LNCaP clone FGC (cell line): ENCODE measurements at places on chromosomes 3 and 15.

DNA sequence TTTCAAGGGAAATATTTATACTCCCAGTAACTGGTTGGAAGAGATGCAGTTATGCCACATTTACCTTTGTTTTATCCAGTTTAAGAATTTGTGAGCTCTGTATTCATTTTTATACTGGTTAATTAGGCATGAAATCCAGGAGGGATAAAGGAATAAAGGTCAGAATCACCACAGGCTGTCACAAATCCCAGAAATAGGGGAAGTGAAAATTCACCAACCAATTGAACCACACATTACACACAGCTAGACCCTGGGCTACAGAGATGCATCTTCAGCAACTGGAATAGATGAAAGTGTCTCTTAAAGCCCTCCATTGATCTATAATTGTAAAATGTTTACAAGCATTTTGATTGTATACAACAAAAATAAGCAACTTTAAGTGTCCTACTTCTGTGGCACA, 18.5 kb downstream of the SERPINI1 start:
- DNase-seq = no peak

DNA sequence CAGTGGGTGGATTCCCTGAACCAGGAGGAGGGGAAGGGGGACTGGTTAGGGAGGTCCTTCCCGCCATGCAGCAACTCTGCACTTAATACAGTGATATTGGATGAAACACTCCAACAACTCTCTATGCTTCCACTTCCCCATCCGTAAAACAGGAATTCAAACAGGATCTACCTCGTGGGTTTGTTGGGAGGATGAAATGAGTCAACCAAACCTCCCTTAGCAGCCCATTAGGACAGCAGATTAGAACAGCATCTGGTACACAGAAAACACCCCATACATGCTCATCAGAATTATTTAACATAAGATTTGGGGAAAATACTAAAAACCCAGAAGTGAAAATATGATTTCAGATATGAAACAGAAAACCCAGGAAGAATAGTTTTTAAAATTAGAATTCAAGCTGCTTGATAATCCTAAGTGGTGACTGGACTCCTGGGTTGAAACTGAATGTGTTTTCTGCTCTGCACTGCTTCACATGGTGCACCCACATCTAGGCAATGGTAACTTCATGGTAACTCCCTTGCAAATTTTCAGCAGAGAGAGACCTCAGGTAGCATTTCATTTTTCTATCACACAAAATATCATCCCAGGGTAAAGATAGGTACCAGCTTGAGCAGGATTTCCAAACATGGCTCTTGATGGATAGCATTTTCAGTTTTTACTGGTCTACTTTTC, 326.8 kb upstream of the FRG2C start:
- no peak for DNase-seq

DNA sequence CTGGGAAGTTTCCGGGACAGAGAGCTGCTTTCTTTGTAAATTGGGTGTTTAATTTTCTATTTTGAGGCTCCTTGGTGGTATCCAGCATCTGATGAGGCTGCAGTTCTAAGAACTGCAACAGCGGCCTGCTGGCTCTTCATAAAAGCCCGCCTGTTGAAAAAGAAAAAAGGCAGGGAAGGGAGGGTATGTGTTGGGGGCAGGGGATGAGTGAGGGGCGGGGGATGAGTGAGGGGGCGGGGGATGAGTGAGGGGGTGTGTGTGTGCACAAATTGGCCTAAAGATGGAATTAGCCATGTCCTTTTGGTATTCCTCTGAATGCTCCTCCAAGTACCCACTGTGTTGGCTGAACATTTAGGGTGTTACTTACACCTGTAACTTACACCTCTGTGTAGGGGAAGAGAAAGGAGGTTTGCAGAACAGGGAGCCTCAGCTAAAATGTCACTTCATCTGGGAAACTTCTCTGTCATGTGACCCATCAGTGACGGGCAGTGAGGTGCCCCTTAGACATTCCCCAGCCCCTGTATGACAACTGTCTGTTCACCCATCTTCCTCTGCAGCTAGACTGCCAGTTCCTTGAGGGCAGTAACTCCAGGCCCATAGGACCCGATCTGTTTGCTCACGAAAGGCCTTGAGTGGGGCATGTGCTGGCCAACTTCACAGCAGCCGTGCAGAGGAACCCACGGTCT, 57.6 kb downstream of the LRIG1 start:
- DNase-seq = no peak

DNA sequence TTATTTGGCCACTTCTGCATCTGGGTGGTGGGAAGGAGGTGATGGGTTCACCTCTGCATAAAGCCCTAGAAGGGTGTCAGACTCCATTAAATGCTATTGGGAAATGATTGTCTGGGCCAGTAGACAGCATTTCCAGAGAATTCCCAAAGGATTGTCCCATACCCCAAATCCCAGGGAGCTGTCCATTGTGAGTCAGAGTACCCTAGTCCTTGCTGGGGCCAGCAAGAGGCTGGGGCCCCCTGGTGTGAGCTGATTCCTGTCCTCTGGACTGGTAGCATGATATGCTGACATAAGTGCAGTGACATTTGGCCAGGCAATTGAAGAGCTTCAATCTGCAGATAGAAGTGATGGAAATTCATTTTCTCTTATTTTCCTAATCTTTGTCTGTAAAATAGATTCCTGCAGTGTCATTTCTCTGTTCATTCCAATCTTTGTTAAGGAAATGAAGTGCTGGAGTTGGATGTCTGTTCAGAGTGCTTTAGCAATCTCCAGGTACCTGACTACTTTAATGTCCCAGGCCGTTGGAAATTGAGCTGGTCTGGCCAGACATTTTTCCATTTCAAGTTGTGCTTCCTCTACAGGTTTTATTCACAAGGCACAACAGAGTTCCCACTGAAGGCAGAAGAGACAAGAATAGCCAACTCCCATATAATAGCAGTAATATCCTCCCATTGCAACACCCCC, 91.2 kb downstream of the RPLP1 start:
- DNase-seq = no peak

GRCh38 chr15:63449731-63450130, 54.7 kb upstream of the USP3 start:
- DNase-seq = no peak

GRCh38 chr3:107870096-107870495, 220.7 kb downstream of the CD47 start:
- DNase-seq = no peak
